ENCODE measurements at places on chromosomes 2 and 18.
A peak's percentile ranks its signal among the peaks of the same experiment; 100 is the strongest.

DNA sequence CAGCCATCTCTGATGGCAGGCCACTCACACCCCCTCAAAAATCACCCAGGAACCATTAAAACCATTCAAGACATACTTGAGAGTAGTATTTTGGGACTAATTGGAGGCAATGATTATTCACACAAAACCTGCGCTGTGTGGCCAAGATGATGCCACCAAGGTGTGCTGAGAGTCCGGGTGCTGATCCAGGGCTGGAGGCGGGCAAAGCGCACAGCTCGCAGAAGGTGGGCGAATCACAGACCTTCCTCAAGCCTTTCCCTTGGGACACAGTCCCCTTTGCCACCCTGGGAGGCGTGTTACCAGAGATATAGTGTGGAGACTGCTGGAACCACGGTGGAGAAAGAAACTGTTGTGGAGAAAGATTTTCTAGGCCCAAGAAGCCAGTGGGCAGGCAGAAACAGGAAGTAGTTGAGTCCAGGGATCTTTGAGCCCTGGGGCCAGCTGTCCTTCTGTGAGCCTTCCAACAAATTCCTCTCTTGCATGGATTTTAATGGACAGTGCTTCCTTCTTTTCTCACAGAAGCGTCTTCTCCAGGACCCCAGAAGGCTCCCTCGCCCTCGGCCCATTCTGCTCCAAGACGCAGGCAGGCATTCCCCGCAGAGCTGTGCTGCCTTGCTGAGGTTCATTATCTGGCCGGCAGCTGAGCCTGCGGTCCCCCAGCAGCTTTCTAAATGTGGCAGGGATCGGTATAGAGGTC lies 8.0 kb downstream of the COPS9 start:
- DNase-seq: no peak

- DNase-seq: no peak
These were observed 240.7 kb upstream of the DPP10 start for GRCh38 chr2:114201781-114202180.

DNA sequence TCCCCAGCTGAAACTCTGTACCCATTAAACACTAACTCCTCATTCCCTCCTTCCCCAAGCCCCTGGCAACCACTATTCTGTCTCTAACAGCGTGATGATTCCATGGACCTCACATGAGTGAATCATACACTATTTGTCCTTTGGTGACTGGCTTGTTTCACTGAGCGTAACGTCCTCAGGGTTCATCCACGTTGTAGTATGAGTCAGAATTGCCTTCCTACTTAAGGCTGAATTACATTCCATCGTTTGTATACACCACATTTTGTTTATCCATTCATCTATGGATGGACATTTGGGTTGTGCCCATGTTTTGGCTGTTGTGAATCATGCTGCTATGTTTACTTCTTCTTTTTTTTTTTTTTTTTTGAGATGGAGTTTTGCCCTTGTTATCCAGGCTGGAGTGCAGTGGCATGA lies 19.6 kb upstream of the CABLES1 start:
- no peak for DNase-seq

- no peak for DNase-seq
These were observed 119.7 kb downstream of the TACR1 start for GRCh38 chr2:75079575-75079974.

- peak; percentile 68 for DNase-seq
These were observed 158.9 kb upstream of the GLI2 start for GRCh38 chr2:120576509-120577474.

- no peak for DNase-seq
These were observed 47.3 kb downstream of the MERTK start for GRCh38 chr2:111945444-111946293.

- no peak for DNase-seq
These were observed 32.7 kb downstream of the EIPR1 start for GRCh38 chr2:3344897-3345296.

GRCh38 chr2:235064976-235065375 lies 113.2 kb downstream of the SH3BP4 start:
- DNase-seq: no peak

DNA sequence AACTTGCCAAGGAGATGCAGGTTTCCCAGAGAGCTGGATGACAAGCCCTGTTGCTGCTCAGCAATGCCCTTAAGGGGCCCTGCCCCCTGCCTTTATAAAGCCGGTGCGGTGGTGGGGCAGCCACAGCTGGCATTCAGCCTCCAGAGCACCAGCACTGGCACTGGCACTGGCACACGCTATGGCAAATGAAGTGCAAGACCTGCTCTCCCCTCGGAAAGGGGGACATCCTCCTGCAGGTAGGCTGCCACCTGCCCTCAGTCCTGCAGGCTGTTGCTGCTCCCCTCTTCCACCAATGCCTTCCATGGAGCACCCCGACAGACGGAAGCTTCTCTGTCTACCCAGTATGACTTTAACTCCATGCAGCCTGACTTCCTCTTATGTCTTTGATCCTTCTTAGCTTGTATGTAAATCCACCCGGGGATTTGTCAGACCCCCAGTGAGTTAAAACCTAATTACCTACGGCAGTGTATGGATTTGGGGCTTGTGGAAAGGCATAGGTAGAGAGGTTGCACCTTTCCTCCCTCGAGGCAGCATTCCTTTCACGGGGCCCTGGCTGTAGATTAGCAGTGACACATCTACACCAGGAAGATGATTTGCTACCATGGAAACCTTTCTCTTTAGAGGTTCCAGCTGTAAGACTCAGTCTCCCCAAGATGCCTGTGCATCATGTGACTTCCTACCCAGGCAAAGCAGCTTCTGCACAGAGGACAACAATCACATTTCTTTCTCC lies at the start of gene DAPL1:
DAPL1 (plus strand) TSS at position 123 of the 730 bp plus-strand sequence; CDS start at position 179, 56 bp downstream.
- DNase-seq: no peak

- no peak for DNase-seq
These were observed 126.3 kb downstream of the HDAC4 start for GRCh38 chr2:239274391-239275043.

DNA sequence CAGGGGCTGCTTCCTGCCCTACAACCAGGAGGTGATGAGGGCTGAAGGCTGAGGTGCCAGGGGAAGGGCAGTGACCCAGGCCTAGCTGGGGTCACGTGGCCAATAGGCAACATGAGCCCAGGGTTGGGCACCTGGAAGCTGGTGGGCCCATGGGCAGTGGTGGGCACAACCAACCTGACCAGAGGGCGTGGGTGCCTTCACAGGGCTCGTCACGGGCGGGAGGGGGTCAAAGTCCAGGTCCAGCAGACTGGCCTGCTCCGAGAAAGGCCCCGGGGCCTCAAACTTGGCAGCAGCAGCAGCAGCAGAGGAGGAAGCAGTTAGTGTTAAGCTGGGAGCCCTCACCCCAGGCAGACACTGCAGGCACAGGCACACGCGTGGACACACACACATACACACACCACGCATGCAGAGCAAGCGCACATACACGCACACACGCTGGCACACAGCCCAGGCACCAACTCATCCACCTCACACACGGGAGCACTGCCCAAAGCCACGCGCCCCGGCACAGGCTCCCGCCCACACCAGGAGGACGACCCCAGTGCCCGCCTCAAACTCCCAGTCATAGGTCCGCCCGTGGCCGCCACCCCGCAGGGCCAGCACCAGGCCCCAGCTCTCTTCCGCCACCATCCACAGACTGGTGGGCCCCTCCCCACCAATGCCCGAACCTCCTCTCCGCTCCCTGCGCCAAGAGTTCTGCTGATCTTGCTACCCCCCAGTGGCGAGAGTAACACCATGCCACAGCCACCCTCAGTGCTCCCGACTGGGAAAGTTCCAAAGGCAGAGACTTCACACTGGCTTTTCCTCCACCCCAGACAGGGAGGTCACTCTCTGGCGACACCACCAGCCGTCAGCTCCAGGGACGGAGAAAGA lies 53.0 kb downstream of the BIN1 start:
- DNase-seq: peak; percentile 13

- no peak for DNase-seq
These were observed 61.6 kb downstream of the SNORC start for GRCh38 chr2:232931636-232932035.

DNA sequence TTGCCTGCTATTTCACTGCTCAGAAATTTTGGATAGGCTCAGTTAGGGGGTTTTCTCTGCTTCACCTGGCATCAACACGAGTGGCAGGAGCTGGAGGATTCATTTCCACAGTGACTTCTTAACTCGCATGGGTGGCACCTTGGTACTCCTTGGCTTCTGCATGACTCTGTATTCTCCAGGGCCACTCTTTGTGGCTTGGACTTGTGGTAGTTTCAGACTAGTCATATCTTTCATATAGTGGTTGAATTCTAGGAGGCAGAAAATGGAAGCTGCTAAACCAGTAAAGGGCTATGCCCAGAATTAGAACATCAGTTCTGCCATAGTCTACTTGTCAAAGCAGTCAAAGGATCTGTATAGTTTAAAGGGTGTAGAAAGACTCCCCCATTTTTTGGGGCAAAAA lies 6.8 kb downstream of the MAIP1 start:
- no peak for DNase-seq

GRCh38 chr2:235551965-235552364 lies 58.1 kb downstream of the AGAP1 start:
- DNase-seq: peak; percentile 40

- DNase-seq: no peak
These were observed 6.8 kb upstream of the SLC1A4 start for GRCh38 chr2:64982311-64982857.

DNA sequence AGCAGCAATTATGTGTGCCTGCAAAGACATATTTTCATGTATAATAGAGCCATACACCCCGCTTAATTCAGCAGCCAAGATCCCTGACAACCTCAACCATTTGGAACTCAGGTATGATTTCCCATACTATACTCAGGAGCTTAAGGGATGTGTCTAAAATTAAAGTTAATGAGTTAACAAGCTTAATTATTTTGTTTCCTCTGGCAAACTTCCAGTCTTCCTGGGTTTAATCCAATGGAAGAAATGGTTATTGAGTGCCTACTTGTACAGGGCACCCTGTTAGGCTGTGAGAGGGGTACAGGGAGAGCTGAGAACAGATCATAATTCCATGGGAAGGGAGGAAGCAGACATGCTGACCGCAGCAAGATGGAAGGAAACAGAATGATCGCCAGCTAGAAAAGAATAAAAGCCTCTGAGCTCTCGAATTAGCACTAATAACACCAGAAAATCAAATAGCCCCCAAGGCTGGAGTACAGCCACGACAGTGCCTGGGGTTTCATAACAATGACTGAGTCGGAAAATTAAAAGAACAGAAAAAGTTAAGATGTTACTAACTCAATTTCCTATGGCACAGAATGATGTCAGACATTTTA lies 20.8 kb upstream of the CEP68 start:
- DNase-seq: no peak

DNA sequence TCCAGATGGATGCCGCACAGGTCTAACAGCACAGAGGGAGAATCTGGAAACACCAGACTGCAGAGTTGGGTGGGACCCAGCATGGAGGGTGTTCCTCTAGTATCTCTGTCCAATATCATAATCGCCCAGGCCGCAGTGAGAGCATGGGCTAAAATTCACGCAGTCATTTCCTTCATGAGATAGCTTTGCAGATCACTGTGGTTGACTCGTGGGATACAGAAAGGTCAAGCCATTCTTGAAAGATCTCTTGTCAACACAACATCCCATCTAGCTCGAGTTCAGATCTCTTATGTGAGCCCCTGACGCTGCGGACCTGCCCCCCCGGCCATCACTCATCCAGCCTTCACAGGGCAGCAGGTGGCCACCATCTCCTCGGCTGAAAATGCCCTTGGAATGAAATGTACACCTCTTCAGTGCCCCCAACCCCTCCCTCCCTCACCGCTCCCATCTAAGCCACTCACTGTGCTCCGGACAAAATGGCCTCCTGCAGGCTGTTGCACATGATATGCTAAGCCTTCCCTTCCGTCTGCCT lies 45.9 kb downstream of the FOSL2 start:
- DNase-seq: no peak

- DNase-seq: no peak
These were observed 84.8 kb downstream of the OSBPL6 start for GRCh38 chr2:178279142-178279541.

GRCh38 chr2:156958374-156958773 lies 299.1 kb upstream of the GALNT5 start:
- no peak for DNase-seq
